ENCODE measurements at places on chromosomes 5 and 9.

- DNase-seq, result no peak
Measured at GRCh38 chr9:113427629-113428028, 17.1 kb downstream of the C9orf43 start.

GRCh38 chr9:18791074-18791473 lies 241.9 kb downstream of the SAXO1 start:
- no peak for DNase-seq

GRCh38 chr5:116441223-116441622 lies 133.4 kb downstream of the SEMA6A start:
- DNase-seq, result no peak

DNA sequence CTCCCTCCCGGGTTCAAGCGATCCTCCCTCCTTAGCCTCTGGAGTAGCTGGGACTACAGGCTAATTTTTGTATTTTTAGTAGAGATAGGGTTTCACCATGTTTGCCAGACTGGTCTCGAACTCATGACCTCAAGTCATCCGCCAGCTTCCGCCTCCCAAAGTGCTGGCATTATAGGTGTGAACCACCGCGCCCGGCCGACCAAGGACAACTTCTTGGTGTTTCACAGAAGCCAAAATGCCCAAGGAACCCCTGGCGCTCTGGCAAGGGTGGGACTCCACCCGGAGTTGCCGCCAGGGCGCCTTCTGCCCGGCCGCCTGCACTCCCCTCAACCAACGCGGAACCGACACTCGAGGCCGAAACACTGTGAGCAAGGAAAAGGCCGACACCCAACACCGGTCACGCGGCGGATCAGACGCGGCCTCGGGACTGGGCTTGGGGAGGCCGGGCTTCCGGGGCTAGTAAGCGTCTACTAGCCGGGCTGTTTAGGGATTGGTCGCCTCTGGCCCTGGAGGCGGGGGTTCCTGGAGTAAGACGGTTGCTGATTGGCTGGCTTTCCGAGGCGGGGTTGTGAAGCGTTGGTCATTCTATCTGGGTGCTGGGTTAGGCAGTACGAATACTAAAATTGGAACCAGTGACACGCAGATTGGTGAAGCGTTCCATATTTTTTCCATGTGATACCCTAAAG lies 7.7 kb upstream of the CFAP157 start:
- peak; percentile 64 for DNase-seq

- no peak for DNase-seq
Measured at GRCh38 chr5:141430332-141431113, at the start of gene PCDHGA12. TSS of gene PCDHGA12 (plus strand) at chr5:141430507. CDS start at chr5:141430760, 253 bp downstream.

DNA sequence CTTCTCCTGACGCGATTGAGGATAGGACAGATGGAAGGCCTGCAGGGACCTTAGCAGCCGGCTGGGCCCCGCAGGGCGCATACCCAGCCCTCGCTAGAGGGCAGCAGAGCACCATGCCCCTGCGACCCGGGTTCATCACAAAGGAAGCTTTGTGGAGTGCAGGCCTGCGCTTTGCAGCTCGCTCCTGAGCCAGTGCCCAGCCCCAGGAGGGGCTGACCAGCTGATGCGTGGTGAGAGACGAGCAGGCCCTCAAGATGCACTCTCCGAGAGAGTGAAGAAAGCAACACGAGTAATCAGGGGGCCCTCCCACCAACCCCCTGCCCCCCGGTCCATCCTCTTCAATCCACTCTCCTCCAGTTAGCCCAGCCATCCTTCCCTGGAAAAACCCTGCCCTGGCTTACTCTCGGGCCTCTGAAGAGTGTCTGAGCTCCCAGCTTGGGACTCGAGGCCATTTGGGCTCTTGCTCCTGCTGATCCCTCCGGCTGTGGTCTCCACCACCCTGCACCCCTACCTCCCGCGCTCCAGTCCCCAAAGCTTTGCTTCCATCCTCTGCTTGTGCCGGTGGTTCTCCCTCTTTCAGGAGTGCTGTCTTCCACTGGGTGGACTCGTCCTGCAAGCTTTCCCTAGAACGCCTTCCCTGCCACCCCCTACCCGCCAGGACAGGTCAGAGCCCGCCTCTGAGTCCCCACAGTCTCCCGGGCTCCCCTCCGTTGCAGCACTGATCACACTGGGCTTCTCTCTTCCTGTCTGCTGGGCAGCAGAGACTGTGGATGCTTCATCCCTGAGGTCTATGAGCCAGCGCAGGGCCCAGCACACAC lies 9.1 kb upstream of the KIF12 start:
- no peak for DNase-seq

DNA sequence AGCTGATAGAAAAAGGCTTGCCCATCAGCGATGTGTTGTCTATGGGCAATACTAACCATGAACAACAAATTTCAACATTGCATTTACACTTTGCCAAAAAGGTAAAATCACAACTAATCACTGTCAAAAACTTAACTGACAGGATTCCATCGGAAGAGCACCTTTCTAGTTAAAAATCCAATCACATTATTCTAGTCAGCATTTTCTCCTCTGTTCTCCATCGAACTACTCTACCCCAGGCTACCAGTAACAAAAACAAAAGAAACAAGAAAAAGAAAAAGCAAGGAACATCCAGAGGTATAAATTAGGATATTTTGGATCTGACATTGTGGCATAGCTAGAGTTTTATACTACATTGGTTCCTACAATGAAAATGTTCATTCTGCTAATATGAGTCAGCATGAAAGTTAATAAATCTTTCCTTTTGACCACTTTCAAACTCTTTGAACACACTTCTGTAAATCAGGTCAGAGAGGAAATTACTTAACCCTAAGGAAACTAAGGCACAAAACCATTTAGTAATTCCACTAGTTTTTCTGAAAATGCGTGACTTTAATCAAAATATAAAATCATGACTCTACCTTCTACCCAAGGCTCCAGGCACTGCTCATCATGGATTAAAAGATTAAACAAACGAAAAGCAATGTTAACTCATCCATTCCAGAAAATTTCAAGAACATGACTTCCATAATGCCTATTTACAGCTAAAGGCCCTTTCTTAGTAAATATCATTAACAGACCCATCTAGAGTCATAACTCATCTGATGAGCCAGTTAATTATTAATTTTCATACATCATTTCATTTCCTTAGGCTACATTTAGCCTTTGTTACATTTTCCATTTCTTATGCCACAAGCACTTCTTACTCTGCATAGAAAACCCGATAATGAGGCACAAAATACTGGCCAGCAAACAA lies 10.2 kb downstream of the GLIS3 start:
- no peak for DNase-seq

- DNase-seq, result no peak
Measured at GRCh38 chr5:51518607-51519006, 135.4 kb downstream of the ISL1 start.

DNA sequence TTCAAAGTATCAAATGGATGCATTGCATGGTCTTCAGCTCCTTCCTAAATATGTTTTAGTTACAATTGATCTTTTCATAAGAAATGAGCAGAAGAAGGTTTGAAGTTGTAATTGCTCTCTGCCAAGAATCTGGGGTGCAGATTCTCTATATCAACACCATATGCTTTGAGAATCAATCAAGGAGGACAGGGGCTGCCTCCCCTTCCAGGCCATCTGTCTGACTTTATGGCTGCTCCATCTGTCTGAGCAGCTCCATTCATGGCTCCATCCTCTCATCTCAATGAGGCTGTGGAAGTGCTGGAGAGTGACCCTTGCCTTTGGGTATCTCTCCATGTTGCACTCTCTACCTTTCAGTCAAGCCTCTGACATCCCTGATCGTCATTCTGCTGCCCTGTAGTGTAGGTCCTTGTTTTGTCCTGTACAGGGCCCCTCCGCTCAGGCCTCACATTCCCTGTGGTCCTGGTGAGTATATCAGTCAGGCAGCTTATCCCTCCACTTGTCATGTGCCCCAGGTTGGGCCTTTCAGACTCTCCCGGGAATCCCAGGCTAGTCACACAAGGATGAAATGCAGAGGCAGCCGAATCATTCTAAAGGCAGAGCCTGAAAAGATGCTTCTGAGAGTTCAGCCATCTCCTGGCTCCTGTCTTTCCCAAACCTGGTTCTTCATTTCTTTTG lies 14.0 kb upstream of the SV2C start:
- no peak for DNase-seq

DNA sequence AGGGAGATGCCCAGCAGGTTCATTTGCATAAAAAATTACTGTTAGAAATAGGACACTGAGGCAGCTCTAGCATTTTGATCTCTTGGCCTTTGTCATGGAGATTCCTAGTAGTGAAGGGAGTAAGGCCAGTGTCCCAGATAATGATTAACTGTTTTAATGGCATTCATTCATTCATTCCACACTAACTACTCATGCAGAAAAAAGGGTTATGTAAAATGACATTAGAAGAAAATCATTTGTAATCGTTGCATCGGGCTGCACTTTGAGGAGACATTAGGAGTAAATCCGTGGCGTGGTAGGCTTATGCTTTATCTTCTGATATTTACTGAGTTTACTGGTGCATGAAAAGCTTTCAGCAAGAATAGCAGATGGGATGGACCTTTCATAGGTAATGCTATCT lies 82.6 kb upstream of the GRHPR start:
- no peak for DNase-seq

- no peak for DNase-seq
Measured at GRCh38 chr9:135476561-135477355, 2.8 kb upstream of the PPP1R26 start.

DNA sequence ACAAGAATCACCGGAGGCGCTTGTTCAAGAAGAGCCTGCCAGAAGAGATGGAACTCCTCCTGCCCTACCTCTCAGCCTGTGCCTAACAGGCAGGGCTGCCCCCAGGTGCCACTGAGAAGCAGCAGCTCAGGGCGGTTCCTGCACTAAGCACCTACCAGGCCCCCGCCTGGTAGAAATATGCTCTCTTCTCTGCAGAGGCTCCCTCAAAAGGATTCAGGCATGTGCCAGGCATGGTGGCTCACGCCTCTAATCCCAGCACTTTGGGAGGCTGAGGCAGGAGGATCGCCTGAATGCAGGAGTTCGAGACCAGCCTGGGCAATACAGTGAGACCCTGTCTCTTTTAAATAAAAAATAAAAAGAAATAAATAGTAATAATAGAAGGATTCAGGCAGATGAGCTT lies 6.0 kb downstream of the VDAC1 start:
- DNase-seq, result no peak

DNA sequence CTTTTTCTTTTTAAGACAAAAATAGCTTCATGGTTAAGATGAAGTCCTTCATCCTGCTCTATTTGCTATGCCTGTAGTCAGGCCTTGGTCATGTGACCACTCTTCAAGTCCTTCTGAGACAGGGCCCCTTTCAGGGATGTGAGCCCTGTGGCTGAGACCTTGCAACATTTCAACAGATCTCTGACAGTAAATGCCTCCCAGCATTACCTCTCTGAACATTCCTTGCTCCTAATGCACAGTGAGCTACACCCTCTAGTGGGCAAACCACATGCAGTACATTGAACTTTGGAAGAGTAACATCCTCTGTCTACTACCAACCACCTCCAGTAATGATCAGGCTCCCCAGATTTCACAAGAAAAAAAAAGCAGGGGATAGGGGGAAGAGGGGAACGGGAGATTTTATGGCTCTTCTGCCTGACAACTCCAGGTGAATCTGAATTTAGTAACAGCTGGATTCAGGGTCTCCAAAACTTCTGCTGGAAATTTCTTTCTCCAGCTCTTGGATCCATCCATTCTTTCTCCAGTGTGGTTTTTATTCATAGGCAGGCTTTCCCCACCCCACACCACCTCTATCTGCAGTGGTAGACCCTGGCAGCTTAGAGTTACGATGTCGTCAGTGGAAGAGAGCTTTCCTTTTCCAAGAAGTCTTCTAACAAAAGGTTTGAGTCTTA lies 8.9 kb upstream of the FBXO38 start:
- DNase-seq, result no peak

DNA sequence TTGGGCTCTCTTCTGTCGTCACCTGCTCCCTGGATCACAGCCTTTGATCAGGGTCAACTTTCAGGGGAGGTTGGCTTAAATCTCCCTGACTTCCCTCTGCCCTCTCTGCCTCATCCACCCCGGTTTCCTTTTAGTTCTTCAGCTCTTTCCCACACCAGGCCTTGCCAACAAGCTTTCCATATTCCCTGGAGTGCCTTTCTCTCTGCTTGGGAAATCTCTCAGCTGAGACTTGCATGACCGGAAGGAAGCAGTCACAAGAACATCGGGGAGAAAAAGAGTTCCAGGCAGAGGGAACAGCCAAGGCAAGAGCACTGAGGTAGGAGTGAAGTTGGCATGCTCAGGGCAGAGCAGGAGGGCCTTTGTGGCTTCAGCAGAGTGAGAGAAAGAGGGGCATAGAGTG lies 88.4 kb upstream of the HSPA9 start:
- DNase-seq, result no peak

DNA sequence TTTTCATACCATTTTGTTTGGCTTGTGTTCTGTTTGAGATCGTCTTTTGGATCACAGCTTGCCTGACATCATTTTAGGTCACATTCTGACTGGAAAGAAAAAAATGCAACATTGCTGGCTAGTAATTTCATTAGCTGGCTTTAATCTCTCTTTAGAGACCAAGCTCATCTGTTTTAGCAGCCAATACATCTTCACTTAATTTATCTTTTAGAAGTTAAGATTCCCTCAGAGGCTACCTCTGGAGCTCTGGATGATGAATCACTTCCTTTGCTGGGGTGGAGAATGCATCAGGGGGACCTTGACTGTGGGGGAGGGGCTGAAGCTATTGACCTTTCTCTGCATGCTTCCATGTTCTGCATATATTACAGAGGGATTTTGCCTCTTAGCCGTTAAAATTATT lies 181.5 kb upstream of the OTULINL start:
- no peak for DNase-seq

GRCh38 chr5:139799359-139799758 lies 3.8 kb downstream of the PSD2 start:
- DNase-seq, result no peak

- no peak for DNase-seq
Measured at GRCh38 chr5:179436321-179437122, 91.3 kb upstream of the ADAMTS2 start.

DNA sequence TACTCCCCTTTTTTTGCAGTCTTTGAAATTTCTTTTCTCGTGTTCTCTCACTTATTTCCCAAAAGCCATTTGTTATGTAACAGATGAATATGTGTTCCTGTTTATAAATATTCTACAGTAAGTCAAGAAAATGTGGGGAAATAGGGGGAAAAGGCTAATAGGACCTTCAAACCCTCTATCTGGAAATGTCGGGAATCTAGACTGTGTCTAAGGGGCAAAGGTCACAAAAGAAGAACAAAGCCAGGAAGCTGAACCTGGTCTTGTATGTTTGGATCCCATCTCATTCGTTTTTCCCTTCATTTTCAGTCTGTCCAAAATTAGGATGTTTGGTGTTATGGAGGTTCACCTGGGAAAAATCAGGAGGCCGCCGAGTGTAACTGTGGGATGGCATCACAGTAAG lies 490.3 kb downstream of the NR2F1-AS1 start:
- DNase-seq, result no peak

DNA sequence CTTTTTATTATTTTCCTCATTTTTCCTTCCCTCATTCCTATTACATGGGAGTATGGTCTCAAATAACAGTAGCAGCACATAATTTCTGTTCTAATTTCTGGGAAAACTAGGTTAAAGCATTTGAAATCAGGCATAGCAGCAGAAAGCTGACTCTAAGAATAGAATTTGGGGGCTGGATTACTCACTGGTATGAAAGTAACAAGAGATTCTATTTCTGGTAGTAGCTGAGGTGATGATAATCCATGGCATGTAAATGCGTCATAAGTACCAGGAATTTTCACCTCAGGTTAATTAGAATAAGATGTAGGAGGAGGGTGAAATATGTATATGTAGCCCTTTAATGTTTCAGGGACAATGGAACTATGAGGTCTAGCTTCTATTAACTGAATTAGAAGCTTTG lies 662.0 kb downstream of the PTPRD start:
- no peak for DNase-seq

- no peak for DNase-seq
Measured at GRCh38 chr5:57434227-57434640, 48.4 kb downstream of the ACTBL2 start.

GRCh38 chr5:135140446-135141204 lies 106.6 kb upstream of the PITX1 start:
- no peak for DNase-seq

- no peak for DNase-seq
Measured at GRCh38 chr5:73615947-73616346, 10.0 kb upstream of the ARHGEF28 start.
